Natural killer cell (primary cell): ENCODE measurements at places on chromosomes 7 and 10.

DNA sequence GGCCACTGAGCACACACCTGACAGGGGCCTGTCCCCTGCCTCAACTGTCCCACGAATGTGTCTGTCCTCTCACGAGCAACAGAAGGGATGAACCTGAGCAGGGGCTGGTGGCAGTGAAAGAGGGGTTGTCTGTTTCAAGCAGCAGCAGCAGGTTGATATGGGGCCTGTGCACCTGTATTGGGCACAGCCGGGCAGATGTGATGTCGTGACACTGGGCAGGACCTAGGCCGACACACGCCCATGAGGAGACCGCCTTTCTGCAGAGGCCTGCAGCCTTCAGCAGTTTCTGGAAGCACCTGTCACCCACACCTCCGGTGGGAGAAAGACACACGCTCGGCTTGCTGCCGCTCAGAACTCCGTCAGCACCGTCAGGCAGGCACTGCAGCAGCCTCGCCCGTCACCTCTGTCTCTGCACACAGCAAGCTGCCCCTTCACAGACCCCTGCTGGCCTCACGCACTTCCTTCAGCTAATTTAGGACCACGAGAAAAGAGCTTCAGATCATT, 48.5 kb downstream of the AMZ1 start:
- DNase-seq = no peak

- DNase-seq = no peak
Observed at GRCh38 chr10:69446650-69447151, 4.6 kb upstream of the TSPAN15 start.

DNA sequence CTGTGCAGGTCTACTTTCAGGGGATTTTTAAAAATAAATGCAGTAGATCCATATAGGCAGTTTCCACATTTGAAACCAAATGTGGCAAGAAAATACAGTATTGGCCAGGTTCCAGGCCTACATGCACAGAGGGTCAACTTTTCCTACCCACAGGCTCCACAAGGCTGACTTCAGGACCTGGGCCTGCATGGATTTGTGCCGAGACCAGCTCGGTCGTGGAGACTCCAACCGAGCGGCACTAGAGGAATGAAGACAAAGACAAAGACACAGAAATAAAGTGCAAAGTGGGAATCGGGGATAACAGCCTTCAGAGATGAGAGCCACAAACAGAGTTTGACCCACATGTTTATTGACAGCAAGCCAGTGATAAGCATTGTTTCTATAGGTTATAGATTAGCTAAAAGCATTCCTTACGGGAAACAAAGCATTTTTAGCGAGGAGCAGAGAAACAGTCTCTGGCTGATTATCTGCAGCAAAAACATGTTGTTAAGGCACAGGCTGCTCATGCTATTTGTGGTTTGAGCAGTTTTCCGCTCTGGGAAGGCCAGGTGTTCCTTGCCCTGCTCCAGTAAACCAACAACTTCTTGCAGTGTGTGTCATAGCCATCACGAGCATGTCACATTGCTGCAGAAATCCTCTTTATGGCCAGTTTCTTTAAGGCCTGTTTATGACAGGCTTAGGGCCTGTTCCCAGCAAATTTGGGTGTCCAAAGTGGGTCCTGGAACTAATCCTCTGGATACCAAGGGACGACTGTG, 52.6 kb downstream of the ZNF37A start:
- DNase-seq = no peak

DNA sequence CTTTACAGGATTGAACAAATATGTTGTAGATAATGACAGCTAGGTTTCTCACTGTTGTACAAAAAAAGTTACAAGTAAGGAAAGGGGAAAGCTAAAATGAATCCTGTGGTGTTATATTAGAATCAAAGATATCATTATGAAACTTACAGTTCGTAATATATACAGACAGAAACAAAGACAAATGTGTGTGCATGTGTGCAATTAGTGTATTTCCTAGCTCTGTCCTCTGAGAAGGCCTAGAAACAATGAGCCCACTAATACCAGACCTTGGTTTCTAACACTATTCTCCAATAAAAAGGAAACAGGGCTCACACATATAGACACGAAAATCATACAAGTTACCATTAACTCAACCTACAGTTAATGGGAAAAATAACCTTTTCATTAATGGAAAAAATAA, 8.0 kb downstream of the KDM7A start:
- DNase-seq = no peak

DNA sequence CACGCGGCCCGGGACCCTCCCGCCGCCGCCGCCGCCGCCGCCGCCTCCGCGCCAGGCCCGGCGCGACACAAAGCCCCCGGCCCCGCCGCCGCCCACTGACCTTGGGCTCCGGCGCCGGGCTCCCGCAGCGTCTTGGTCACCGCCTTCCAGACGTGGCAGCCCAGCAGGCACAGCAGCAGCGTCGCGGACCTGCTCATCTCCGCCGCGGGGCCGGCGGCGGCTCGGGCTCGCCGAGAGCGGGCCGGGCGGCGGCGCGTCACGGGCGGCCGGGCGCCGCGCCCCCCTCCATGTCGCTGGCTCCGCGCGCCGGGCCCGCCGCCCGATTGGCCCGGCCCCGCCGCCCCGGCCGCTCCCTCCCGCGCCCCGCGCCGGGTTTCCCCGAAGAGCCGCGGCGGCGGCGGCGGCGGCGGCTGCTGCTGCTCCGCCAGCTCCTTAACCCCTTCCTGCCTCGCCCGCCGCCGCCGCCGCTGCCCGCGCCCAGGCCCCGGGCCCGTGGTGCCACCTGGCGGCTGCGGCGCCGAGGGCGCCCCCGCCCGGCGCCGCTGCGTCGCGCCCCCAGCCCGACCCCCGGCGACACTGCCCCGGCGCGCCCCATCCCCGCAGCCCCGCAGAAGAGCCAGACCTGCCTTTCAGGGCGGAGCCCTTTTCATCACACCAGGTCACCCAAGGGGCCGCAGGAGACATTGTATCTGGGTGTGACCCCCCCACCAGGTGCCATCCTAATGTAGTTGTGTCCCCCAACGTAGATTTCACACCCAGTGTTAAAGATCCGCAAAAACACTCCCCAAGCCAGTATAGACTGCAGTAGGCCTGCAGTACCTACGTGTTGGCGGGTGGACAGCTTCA, at the start of gene FAM171A1:
Gene FAM171A1 (minus strand): TSS at position 434 of the 846 bp plus-strand sequence. CDS start 237 bp downstream, at position 197.
- peak; percentile 75 for DNase-seq

DNA sequence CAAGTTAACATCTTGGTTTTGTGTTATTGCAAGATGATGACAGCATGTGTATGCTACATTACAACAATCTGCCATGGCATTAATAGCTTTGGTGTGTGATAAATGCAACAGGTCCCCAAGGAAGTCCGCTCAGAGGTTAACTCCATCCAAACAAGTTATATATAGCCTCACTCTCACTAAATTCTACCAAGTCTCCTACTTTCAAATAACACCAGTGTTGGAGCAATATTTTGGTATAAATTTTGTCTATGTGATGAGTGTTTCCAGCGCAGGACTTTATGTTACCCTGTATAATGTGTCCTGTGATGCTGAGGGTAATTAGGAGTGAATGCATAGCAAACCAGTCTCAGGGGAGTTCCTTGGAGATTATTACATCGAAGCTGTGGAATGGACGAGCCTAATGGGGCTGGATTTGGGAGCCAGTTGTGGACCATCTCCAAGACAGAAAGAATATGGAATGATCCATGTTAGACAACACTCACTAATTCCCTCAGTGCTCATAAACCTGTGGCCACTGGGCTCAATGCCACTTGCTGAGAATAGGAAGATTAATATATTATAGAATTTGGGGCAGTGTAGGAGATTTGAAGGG, 127.6 kb upstream of the CXCL12 start:
- DNase-seq = no peak

DNA sequence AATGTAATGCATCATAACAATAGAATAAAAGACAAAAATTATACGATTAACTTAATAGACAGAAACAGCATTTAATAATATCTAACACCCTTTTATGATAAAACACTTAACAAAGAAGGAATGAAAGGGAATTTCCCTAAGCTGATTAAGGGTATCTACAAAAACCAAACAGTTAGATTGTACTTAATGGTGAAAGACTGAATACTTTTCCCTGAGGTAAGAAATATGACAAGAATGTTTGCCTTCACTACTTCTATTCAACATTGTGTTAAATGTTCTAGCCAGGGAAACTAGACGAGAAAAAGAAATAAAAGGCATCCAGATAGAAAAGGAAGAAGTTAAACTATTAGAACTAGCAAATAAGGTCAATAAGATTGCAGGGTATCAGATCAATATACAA, 276.9 kb downstream of the BAMBI start:
- no peak for DNase-seq

DNA sequence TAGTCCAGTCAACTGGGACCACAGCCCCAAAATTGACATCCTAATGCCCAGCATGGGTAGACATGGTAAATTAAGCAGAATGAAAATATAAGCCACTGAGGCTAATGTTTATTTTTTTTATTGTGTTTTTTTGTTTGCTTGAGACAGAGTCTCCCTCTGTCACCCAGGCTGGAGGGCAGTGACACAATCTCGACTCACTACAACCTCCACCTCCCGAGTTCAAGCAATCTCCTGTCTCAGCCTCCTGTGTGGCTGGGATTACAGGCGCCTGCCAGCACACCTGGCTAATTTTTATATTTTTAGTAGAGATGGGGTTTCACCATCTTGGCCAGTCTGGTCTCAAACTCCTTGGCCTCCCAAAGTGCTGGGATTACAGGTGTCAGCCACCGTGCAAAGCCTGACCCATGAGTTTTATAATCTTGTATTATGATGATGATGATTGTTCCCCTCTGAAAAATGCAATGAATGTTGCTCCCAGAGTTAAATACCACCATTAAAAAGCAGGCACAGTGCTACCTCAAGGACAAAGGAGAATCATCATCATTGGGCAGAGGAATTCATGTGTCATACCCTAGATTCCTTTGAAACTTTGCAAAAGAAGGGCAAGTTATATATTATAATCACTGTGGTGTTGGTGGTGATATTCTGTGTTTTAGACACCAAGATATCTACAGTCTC, 228.0 kb downstream of the PARD3 start:
- no peak for DNase-seq

DNA sequence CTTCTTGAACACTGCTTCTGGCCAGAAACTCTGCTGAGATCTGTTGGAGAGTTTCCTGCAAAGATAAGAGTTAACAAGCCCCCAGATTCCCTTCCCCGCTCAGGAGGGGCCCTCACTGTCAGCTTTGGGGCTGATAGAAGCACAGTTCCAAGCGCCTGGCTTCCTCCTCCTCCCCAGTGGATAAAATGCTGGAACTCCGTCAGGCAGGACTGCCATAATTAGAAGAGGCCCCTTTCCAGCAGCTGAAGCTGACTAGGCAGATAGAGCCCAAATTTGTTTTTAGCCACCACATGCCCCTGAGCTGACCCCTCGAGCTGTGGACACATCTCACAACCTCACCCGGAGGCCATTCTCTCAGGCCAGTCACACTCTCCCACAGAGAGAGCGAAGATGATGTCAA, 89.4 kb downstream of the TBXAS1 start:
- no peak for DNase-seq

GRCh38 chr7:90551036-90551435, 45.1 kb upstream of the CDK14 start:
- DNase-seq = no peak

GRCh38 chr7:3548815-3549214, 247.8 kb downstream of the SDK1 start:
- no peak for DNase-seq

DNA sequence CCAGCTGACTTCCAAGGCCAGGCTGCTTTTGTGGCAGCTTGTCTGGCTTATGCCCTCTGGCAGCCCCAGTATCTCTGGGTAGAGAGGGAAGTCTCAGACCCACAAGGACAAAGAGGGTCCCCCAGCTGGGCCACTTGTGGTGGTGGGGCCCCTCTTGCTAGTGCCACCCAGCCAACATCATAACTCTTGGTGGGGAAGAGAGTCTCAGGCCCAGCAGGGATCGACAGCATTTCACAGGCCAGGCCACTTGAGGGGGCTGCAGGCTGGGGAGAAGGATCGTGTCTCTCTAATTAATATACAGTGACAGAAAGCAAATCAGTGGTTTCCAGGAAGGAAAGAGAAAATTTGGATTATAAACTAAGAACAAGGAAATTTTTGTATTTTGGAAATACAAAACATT, 76.0 kb downstream of the TYW1B start:
- no peak for DNase-seq

DNA sequence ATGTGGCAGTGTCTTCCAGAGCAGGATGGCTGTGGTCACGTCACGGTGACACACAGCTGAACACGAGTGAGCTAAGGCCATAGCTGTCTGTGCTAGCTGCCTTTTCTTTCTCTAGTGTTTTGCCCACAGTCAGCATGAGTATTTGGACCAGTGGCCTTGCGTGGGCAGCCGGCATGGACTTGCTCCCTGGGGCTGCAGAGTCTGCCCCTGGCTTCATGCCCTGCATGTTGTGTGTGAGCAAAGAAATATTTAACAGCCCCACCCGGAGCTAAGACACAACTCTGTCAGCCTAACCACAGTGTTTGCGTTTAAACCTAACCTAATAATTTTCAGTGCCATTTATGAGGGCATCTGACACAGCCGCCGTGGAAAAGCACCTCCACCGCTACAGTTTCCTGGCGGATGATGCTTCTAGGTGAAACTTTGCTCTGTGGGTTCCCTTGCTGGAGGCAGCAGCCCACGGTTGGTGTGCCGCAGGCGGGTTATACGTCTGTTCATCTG, 14.6 kb downstream of the CHST12 start:
- DNase-seq = peak; percentile 80

- DNase-seq = no peak
Observed at GRCh38 chr7:126718419-126718818, 534.3 kb downstream of the GRM8 start.

GRCh38 chr7:42022791-42023190, 214.2 kb downstream of the GLI3 start:
- no peak for DNase-seq

- DNase-seq = no peak
Observed at GRCh38 chr10:62326176-62326575, 48.0 kb upstream of the ZNF365 start.

DNA sequence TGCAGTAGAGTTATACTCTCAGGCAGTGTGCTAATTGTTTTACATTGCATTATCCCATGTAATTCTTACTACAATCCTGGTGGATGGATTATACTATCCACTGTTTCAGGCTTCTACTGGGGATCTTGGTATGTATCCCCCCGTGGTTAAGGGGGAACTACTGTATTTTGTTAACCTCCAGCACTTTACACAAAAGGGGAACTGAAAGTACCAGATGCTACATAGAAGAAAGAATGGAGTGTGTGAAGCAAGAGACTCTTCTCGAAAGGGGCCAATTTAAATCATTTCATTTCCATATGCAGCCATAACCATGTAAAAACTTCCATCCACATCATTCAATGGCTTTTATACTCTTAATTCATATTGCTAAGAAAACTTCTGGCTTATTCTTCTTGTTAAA, 69.4 kb downstream of the C1GALT1 start:
- DNase-seq = no peak

GRCh38 chr7:23547662-23548061, 15.9 kb upstream of the TRA2A start:
- DNase-seq = no peak

DNA sequence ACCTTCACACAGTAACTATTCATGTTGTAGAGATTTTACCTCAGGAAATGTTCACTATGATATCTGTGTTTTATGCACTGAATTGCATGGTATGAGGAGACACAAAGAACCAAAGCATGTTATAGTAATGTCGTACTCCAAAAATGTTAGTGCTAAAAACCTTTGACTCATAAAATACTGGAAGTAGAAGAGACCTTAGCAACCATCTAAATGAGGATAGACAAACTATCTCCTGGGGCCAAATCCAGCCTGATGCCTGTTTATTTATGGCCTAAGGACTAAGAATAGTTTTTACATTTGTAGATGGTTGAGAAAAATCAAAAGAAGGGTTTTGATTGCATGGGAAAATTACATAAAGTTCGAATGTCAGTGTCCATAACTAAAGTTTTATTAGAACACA, 535.1 kb downstream of the INHBA start:
- DNase-seq = no peak

GRCh38 chr10:69818676-69819239, 17.1 kb downstream of the COL13A1 start:
- no peak for DNase-seq
